ENCODE measurements at places on chromosomes 11 and 22.

DNA sequence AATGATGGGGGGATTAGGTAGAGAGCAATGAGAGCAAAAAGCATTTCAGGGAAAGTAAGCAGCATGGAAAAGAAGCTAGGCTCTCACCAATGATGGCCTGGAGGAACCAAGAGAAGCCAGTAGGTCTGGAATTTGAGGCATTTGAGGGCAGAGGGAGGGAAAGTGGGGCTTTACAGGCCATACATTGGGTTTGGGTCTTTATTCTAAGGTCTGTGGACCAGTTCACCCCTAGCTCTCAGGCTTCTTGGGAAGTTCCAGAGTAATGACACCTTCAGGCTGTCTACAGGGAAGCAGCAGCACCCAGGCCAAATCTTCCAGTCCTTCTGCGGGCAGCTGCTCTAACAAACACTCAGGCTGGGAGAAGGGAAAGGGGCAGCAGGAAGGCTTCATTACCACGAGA, 29.4 kb downstream of the ARFGAP2 start:
- no peak for DNase-seq

DNA sequence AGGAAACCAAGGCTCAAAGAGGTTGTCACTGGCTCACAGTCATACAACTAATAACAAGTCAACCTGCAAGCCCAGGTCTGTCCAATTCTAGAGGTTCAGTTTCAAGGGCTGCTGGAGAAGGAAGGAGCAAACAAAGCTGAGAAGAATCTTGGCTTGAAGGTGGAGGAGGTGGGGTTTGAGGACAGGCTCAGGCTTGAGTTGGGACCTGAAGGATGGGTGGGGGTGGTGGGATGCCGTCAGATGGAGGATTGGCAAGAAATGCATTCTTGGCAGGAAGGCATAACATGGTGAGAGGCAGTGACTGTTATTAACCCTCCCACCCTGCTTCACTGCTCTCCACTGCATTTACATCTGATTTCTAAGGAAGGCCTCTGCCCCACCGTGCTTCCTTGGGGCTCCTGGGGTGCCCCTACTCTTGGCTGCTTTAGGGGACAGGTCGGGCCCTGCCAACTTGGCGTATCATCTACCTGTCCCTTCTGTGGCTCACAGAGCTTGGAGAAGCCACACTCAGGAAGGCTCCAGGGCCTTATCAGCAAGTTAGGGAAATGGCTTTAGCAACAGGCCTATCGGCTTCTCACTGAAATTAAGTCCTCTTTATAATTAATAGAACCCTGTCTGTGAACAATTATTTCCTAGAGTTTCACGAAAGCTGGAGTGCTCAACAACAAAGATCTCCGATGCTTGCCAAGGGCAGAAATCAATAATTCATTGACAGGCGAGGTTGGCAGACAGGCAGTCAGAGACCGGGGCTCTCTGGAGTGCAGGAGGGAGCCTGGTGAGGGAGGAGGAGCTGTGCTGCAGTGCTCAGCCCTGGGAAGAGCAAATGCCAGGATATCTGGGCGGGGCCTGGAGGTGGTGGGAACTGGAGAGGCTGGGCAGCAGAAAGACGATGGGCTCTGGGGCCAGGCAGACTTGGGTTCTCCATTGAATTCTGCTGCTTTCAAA, 84.9 kb upstream of the NARS2 start:
- no peak for DNase-seq

- DNase-seq, result no peak
These were observed 13.4 kb downstream of the STARD10 start for GRCh38 chr11:72780296-72781062.

DNA sequence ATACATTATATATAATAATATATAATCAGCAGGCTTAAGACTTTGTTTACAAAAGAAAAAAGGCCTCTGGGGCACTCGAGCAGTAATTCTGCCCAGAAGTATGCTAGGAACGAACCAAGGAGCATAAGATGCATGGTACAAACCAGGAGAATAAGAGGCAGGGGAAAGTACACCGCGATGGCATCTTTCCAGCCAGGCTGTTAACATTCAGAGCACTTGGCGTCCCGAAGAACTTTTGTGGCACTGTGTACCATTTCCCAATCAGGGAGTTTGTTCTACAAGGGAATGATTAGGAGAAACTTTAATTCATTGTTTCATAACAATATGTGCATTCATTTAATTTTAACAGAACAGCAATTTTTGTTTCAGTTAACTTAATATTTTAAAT, 125.1 kb downstream of the WT1 start:
- no peak for DNase-seq

DNA sequence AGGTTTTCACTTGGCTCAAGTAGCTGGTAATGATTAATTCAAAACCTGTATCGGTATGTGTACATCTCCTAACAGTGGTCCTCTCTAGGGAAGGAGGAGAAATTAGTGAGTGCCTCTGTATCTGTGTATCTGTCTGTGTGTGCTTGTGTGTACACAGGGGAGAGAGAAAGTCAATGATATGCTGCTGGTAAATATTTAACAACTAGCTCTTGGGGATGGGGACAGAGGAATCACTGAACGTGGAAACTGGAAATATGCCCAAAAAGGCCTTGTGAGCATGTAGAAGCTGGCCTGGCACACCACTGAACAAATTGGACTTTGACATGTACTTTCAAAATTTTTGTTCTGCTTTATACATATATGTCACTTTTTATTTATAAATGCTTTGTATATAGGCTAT, 214.0 kb upstream of the SYN3 start:
- no peak for DNase-seq

DNA sequence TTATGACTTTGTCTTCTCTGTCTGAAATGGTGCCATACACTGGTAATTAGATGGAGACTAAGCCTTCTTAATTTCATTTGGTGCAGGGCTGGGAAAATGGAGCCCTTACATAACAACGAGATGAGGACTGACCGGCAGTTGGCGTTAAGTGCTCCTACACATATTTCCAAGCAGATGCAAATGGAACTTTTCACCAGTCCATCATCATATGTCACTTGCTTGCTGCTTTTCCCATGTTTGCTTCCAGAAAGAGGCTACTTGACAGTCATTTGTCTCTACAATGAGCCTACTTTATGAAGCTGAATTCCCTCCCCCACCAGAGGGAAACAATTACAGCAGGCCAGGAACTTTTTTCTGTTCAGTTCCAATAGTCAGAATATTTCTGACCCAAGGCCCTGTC, 32.6 kb downstream of the SVIP start:
- no peak for DNase-seq

- DNase-seq, result no peak
These were observed 30.5 kb upstream of the BLID start for GRCh38 chr11:122146475-122146874.
